Mesothelial cell of epicardium (in vitro differentiated cells): ENCODE measurements at places on chromosomes 7 and 10.

- DNase-seq, result no peak
Measured at GRCh38 chr7:44152971-44153947, 12.1 kb upstream of the MYL7 start.

DNA sequence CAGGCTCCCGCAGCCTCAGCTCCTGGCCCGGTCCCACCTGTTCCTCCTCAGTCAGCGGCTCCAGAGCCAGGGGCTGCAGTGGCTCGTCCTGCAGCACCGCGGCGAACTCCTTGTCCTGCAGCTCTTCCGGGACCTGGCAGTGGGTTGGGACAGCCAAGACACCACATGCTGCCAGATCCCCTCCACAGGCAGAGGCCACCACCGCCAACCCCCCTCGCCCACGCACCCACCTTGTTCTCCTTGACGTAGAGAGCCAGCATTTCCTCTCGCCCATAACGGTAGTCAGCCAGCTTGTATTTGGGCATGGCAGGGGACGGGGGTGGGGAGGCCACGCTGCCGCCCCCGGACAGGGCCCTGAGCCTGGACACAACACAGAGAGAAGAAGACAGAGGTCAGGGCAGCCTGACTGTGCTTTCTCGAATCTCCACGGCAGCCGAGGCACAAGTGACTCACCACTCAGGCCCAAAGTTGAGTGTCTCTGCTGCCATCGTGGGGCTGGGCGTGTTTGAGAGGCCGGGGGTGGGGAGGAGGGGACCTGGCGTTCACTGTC, 6.2 kb downstream of the GIGYF1 start:
- DNase-seq, result no peak

- no peak for DNase-seq
Measured at GRCh38 chr10:11530806-11531205, 80.6 kb downstream of the USP6NL start.

DNA sequence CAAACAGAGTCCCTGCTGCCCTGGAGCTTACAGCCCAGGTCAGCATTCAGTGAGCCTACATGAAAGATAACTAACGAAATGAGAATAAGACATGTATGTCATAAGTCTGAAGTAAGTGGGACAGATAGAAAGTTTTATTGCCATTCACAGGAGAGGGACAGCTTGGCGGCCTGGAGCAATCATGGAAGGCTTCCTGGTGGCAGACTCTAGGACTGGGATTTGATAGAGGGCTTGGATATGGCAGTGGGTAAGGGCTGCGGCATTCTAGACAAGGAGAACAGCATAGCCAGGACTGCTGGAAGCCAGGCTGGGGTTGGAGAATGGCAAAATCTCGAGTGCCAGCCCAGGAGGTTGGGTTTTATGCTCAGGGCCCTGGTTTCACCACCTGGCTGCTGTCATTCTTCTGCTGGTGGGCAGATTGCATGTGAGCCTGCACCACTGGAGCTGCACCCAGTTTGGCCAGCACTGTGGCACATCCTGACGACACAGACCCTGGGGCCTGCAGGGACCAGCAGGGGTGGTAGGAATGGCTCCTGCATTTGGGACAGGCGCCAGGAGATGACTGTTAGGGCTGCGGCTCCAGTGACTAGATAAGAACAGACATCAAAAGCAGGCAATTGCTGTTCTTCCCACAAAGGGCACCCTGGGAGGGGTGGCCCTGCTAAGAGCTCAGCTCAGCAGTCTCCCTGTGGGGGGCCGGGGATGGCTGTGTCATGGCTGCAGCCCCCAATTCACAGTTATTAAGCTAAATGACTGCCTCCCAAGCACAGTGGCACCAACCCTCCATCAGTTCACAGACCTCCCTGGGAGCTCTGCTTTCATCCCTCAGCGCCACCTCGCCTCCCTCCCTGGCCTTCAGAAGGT, 161.1 kb downstream of the RPS24 start:
- DNase-seq, result no peak

DNA sequence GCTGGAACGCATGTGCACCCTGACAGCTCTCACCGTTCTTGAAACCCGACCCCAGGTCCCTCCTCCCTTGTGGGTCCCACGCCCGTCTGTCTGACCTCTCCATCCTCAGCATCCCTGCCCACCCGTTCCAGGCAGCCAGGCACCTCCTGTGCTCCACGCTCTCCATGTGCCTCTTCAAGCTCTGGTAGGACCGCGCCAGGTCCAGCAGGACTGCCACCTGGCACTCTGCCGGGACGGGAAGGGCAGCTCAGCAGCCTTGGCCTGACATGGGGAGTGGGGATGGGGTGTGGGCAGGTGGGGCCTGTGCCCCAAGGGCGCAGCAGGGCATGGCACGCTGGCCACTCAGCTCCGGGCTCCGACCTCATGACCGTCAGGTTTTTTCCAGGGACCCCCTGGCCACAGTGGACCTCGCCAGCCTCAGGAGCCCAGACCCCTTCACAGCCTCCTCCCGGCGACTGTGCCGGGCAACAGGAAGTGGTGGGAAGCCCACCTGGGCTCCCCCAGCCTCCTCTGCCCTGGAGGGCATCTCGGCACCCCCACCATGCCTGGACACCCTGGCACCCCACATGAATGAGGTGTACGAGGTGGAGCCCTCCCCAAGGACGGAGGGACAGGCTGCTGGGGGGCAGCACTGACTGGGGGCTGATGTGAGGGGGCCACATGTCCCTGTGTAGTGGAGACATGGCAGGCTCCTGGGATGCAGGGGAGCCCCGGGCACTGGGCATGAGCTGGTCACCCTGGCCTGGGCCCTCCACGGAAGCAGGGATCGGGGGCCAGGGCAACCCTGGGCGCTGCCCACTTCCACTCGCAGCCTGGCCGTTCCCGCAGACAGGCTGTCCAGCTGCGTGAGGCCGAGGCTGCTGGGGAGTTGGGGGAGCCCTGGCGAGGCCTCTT, 25.1 kb upstream of the NKX6-2 start:
- peak; percentile 19 for DNase-seq

- DNase-seq, result no peak
Measured at GRCh38 chr7:47670729-47671128, 88.8 kb upstream of the TNS3 start.

GRCh38 chr10:118102121-118102520, 55.4 kb upstream of the RAB11FIP2 start:
- no peak for DNase-seq

GRCh38 chr10:30662814-30663213, 33.3 kb upstream of the LYZL2 start:
- DNase-seq, result no peak

DNA sequence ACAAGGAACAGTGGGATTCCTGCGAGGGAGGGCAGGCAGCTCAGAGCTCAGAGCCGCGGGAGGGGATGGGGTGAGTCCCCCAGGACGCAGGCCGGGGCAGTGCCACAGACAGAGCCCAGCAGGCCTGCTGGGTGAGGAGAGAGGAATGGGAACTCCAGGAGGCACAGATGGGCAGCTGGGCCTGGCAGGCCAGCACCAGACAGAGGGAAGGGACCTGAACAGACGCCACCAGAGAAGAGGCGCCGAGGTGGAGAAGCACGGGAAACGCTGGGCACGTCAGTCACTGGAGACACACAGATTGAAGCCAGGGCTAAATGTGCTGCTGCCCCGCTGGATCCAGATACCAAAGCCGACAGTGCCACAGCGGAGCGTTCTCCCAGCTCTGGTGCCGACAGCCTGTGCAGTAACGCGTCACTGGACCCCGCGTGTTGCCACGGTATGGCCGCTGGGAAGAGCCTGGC, 225.8 kb downstream of the MAD1L1 start:
- peak; percentile 16 for DNase-seq

DNA sequence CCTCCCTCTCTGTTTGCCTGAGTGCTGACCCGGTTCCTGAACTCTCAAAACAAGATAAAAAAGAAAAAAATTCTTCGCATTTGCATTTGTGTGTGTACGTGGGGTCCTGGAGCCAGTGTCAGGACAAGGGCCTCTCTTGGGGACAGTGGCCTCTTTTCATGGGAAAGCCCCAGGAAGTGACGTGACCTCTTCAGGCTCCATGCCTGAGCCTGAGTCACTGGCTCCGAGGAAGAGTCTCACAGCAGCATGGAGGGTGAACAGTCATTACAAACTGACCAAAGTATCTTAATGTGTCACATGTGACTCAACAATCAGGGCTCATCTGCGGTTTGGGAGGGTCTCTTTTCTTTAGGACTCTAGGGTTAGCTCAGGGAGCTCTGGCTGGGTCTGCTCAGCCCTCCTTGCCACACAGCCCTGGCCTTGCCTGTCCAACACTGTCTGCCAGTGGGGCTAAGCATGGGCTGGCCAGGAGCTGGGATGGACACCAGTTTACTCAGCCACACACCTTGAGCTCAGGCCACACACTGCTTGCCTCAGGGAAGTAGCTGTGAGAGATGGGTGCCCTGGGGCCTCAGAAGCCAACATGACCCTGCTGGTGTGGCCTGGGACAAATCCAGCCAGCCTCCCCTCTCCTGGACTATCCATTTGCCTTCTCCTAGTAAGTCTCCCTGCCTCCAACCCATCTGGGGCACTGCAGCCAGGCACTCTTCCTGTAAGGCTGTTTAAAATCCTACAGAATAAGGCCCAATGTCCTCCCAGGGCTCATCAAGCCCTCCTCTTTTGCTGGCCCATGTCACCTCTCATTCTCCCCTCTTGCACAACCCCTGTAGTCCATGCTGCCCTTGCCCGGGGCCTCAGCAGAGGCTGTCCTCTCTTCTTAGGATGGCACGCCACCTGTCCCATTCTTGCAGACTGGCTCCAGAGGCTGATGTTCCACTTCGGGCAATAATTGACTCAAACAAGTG, 10.5 kb downstream of the TMEM273 start:
- no peak for DNase-seq

DNA sequence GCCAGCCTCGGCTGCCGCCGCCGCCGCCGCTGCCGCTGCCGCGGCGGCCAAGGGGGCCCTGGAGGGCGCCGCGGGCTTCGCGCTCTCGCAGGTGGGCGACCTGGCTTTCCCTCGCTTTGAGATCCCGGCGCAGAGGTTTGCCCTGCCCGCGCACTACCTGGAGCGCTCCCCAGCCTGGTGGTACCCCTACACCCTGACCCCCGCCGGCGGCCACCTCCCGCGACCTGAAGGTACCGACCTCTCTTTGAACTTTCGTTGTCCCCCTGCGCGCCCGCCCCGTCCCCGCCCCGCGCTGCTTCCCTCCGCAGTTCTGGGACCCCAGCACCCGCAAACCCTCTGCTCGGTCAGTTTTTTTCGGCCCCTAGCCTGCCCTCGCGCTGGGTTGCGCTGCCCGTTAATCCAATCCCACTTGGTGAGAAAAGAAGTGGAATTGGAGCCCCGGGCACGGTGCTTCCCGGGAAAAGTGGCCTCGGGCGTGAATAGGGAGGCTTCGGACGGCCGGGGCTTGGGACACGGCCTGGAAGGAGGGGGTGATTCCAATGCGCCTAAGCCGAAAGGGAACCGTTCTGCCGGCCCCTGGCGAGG, 543 bp downstream of the HMX3 start:
- DNase-seq, result no peak

DNA sequence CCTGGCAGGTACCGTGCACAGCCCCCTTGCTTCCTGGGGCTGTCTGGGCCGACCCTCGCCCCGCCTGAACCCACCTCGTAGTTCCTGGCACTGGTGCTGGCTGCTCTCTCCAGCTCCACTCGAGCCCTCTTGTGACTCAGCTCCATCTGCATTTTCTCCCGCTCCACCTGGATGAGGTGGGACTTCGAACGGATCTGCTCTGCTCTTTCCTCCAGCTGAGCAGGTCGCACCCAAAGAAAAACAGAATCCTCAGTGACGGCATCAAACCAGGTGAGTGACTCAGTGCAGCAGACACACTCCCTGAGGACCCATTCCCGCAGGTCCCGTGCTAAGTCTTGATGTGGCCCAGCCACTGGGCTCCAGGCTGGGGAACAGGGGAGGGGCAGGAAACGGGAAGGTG, 7.4 kb downstream of the MAD1L1 start:
- DNase-seq, result no peak

DNA sequence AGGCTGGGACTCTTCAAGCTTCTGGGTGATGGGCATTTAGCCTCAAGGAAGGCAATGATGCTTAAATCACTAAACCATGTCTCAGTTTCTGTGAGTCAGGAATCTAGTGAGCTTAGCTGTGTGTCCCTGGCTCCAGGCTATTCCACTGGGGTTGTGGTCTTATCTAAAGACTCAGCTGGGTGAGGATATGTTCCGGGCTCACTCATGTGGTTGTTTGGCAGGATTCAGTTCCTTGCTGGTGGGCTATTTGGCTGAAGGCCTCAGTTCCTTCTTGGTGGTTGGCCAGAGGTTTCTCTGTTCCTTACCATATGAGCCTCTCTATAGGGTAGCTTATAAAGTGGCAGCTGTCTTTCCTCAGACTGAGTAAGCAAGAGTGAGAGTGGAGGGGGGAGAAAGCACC, 12.0 kb downstream of the EVX1 start:
- no peak for DNase-seq
